ENCODE measurements at places on chromosomes 3 and 15. TPM values are rescaled to one million over a fixed set of nuclear protein-coding genes. Genes with fewer than 3 reads are reported as not detected.

TLR9 gene
- 0.29 TPM for total RNA-seq

SKOR1 gene
- total RNA-seq: 0.29 TPM

SEMA5B gene
- total RNA-seq: 2.4 TPM

CCRL2 gene
- total RNA-seq: 2.1 TPM

TMEM212 gene
- total RNA-seq: not detected

LTK gene
- 0.50 TPM for total RNA-seq

TBC1D5 gene
- 33.2 TPM for total RNA-seq

ITGA11 gene
- total RNA-seq: 23.8 TPM

DNA sequence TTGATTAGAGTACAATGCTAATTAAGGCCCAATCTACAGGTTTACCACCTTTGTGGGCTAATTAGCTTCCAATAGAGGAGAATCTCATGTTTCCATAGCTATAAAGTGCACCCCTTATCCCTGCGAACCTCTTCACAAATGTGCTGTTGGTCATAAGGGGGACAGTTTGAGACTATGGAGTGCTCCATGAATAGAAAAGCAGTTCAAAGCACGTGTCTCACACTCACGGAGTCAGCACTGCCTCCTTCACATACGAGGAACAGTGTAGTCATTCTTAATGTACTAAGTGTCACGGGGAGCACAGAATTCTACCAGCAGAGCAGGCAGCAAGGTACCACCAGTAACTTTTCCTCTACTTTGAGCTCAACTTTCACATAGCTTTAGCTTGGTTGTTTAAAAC is 62.1 kb downstream of the ETV5 start:
- no peak for DNase-seq

DNA sequence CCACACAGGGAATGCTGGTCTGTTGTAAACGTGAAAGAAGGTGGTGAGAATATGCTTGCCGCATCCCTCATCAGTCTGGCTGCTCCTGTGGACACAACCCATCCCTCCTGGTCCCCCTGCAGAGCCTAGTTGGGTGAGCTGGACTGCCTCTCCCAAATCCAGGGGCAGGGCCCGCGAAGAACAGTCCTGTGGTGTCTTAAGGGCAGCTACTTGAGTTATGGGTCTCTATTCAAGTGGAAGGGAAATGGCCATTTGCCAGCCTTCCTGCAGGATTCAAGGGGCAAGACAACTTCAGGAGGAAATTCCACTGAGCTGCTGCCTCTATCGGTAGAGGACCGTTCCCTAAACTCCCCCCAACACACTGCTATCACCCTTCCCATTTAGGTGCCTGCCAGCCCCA is 98.9 kb downstream of the IQSEC1 start:
- DNase-seq: no peak

- DNase-seq: no peak
These were observed 545.4 kb upstream of the IL12A start for GRCh38 chr3:159443266-159443665.

GRCh38 chr3:49992326-49992725 is 52.4 kb downstream of the RBM6 start:
- no peak for DNase-seq

- DNase-seq: peak; percentile 79
These were observed 28.1 kb upstream of the CNBP start for GRCh38 chr3:129211772-129212171.

- no peak for DNase-seq
These were observed 61.6 kb downstream of the ULK4 start for GRCh38 chr3:41900265-41900664.

DNA sequence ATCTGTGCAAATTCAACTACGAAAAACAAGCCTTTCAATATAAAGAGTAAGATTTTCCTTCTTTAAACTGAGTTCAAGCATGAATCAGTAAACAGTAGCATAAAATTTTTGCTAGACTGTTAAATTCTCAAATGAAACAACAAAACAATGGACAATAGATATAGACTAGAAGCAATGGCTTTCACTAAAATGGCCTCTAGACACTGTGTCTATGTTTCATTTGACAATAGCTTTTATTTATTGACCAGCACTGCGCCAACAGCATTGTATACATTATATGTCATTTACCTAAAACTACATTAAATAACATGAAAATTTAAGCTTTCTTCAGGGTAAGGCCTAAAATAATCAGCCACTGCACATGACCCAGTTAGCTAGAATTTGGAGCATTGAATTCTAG is 148.5 kb downstream of the DUT start:
- no peak for DNase-seq

- DNase-seq: no peak
These were observed 14.5 kb downstream of the SPTBN5 start for GRCh38 chr15:41879321-41879845.

DNA sequence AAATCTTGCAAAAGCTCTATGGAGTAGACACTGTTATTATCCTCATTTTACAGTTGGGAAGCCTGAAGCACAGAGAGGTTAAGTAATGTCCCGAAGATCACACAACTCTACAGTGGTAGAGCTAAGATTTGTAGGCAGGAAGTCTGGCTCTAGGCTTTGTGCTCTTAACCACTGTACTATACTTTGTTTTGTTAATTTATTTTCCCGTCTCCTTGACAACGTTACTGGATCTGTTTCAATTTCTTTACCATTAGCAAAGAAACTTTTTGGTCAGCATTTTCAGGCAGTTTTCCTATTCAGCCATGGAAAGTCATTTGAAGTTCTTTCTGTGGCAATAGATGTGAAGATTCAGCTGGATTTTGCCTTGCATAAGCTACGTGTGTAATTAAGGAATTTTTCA is 51.7 kb downstream of the OTOL1 start:
- no peak for DNase-seq

DNA sequence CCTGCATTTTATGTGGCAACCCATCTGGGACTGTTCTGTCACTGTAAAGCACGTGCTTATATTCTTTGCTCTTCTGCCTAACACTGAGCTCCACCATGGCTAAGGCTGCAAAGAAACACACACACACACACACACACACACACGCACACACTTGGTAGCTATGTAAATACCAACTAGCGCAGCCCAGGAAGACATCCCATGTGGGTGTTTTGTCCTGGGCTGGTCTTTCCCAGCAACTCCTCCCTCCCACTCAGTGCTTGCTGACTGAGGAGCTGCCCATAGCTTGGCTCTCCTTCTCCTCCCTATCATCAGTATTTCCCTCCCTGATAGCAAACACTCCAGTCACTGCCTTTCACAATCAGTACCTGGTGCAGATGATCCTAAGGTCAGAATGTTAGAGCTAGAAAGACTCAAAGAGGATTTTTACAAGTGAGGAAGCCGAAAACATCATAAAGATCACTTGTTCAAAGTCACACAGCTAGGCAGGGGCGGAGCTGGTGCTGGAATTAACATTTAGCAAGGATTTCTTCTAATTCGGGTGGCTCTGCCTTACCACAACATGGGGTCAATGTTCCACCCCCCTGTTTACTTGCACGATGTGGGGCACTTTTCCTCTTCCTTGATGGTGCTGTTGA is 377.1 kb upstream of the TBL1XR1 start:
- DNase-seq: peak; percentile 67

DNA sequence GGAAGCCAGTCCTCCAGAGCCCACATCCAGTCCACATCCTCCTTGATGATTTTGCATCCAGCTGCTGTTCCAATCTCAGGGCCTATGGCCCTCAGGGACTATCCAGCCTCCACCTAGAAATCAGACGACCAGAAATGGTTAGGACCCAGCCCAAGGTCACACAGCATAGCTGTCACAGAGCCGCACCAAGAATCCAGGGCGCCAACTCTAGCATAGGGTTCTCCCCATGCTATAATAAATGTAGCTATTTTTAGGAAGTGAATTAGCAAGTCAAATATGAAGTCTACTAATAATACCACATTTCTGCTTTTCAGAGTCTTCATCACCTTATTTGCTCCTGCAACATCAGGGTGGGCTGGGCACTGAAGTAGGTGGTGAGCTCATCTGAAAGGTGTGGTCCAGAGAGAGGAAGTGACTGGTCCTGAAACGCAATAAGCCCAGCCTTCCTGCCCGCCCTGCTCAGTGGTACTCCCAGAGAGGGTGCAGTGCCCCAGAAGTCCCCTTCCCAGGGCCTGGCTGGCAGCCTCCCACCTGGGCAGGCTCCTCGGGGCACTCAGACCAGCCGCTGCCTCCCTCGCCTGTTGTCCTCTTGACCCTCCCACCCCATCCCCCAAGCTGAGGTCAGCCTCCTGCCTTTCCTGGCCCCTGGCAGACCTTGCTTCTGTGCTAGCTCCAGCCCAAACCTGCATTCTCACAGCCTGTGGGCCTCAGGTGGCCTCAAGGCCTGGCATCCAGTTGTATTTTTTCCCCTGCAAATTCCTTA is 17.6 kb upstream of the CYP11A1 start:
- DNase-seq: peak; percentile 53

DNA sequence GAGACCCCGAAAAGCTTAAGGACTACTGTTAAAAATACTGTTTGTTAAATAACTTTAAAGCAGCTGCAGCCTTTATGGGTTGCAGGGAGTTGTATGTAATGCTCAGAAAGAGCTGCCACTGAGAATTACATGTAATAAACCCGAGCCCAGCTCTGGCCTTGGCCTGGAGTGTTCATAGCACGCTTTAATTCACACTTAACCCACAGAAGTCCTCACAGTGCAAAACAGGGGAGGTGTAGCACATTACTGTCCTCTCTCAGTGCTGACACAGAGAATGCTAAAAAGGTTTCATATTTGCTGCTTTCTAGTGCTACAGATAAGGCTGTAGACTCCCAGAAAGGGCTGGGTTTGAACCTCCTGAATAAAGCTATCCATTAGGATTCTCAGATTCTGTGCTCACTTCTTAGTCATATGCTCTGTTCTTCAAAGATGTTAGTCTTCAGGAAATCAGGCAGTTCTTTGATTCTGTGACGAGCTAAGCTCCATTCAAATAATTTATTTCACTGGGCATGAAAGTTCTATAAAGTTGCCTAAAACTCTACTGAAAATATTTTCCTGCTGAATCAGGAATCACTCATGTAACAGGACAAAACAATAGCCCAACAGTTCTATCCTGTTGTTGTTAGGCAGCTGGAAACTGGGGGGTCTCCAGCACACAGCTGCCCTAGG is 108.0 kb downstream of the SENP2 start:
- DNase-seq: no peak

DNA sequence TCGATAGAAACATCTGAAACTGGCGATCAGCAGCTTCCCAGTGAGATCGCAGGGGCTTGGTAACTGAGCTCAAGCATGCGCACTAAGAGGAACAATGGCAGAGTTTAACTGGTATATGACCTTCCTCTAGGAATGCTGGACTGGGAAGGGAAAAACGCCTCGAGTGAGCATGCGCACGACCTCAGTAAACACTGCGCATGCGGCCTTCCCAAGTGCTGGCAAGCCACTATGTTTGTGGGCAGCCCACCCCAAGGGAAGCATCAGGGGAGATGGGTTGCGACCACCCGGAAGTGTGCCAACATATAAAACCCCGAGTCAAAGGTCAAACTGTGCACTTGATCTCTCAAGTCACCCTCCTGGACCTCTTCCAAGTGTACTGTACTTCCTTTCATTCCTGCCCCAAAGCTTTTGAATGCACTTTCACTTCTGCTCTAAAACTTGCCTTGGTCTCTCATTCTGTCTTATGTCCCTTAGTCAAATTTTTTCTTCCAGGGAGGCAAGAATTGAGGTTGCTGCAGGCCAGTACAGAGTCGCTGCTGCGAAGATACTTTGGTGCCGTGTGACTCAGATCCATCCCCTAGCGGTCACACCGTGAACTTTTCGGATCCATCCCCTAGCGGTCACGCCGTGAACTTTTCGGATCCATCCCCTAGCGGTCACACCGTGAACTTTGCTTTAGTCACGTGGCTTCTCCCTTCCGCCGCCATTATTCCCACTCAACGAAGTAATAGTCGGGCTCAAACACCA is 243.3 kb downstream of the FAM43A start:
- no peak for DNase-seq

- peak; percentile 70 for DNase-seq
These were observed 10.3 kb upstream of the MUSTN1 start for GRCh38 chr3:52845157-52845556.

DNA sequence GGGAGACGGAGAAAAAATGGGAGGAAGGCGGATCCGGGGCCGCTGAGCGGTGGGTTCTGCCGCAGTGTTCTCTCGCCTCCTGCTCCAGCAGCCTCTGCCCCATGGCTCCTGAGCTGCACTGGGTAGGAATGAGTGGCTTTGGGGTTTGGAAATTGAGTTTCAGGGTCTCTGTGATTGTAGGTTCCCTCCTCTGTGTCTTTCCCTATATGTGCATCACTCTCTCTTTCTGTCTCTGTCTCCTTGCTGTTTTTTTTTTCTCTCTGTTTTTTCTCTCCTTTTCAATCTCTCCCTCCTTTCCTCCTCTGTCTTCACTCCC is 1.9 kb downstream of the GRM7 start:
- no peak for DNase-seq

DNA sequence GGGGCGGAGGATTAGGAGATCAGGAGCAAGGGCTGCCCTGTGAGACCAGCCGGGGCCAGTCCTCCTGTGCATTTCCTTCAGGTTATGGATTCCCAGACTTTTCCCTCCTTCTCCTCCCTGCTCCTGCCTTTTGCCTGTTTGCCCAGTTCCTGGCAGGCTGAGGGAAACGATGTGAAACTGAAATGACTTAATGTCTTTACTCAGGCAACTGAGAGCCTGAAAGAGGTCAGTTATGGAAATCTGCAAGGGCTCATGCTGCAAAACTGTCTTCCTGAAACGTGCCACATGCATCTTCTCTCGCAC is 57.2 kb downstream of the MESD start:
- DNase-seq: no peak

DNA sequence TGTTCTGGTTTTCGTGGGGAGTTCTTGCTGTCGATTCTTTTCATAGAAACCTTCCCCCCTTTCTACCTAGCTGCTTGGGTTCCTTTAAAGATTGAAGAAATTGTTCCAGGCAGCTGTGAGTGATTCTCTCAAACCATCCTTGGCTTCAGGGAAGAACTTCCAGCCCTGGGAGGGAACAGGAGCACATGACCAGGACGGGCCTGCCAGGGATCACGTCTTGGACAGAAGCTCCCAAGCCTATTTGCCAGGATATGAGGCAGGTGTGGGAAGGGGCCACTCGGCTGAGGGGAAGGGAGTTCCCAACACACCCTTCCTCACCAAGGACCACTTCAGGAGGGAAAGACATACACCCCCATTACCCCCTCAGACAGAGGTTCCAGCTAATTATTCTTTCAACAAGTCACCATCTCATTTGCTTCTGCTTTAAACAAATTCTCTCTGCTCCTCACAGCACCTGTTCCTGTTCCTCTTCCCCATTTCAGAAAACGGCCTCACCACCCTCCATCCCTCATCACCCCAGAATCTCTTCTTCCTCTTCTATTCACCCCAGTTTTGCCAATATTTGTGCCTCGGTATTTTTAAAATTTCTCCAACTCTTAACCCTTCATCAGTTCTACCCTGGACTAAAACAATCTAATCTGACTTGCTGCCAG is 62.5 kb downstream of the WHAMM start:
- no peak for DNase-seq
